Stimulated activated CD8-positive, alpha-beta memory T cell treated with anti-CD3 and anti-CD28 coated beads, Interleukin-2, amount 100 ng/mL, for 1 hour (primary cell): ENCODE measurements at places on chromosomes 3 and 15.

DNA sequence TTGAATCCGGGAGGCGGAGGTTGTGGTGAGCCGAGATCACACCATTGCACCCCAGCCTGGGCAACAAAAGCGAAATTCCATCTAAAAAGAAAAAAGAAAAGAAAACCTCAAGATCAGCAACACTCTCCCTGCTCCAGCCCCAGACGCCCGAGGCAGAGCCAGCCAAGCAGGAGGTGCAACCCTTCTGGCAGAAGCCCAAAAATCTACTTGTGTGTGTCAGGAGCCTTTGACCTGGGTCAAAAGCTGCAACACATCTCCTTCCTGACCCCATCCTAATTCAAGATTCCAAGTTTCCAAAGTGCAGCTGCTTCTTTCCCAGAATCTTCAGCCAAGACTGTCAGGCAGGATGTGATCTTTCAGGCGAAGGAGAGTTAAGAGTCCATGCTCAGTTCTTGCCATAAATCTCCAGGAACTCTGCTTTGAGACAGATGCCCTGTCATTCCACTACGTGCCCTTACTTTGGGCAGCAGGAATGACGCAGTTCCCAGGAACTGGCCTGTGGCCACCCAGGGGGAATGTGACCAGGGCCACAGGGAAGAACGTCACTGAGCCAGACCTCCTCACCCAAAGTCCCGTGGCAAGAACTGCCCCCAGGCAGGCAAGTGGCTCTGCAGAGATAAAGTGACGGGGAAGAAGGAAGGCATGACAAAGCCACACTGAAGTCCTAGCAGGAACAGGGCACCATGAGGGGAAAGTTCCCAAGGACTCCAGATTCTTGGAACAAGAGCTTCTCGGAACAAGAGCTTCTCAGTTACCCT is 39.4 kb downstream of the SH3BP5 start:
- no peak for DNase-seq

GRCh38 chr3:16249336-16249735 is 15.4 kb downstream of the DPH3 start:
- no peak for DNase-seq

DNA sequence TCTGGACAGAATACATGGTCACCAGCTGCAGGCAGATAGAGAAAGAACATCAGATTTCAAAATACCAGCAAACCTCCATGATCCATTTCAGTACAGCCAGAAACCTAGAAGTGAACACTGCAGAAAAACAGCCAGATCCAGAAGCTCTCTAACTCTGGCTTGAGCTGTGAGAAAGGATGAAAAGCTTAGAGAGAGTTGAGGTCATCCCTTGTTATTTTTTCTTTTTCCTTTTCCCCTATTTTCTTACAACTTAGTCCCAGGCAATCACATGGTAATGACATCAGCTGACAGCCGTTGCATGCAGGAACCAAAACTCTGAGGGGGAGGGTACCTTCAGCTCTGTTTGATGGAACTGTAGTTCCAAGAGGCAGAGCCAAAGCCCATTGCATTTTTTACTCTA is 113.2 kb downstream of the TCF12 start:
- DNase-seq = no peak

DNA sequence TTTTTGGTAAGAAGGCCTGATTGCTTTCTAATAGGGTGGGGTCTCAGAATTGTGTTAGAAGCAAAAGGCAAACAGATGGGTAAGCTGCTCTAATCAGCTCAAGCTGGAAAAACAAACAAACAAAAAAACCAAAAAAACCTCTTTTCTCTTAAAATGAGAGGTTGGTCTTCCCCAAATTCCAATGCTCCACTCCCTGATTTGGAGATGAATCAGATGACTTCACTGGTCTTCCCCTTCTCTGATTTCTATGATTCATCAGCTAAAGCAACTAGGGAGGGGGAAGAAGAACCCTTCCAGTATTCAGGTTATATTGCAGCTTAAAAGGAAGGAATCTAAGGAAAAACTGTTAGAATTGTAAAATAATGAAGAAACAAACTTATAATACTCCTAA is 9.6 kb upstream of the ANXA2 start:
- DNase-seq = no peak

- DNase-seq = no peak
These were observed 10.4 kb upstream of the SEMA4B start for GRCh38 chr15:90190606-90191343.

DNA sequence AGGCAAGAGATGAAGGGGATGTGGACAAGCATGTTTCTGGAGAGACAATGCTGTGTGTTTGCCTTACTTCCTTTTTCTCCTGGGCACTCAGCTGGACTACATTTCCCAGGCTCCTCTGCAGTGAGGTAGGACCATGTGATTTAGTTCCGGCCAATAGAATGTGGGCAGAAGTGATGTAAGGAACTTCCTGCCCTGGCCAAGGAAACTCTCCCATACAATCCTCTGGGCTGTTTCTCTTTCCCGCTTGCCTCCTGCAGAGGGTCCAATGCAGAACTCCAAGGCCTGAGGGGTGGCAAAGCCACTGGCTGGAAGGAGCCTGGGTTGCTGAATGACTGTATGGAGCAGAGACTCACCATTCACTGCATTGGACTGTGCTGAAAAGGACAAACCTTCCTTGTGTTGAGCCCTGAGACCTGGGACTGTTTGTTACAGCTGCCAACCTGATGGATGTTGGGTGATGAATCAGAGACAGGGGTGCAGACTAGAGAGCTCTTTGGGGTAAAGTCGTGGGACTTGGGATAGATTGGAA is 82.7 kb upstream of the SLC6A6 start:
- no peak for DNase-seq

DNA sequence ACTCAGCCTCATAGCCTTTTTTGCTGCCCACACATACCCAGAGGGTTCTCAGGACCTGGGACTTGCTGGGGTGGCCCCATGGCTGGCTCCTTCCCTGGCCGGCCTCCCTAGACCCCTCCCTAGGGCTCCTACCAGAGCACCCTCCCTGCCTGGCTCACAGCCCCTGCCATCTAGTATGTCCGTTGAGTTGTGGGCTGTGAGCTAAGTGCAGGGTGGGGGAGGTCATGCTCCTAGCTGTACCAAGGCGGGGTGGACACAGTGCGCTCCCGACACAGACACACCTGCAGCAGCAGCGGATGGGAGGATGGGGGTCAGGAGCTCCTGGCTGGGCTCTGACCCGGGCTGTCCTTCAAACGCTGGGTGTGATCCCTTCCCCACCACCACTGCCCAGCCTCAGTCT is 41.6 kb downstream of the HMCES start:
- no peak for DNase-seq

- no peak for DNase-seq
These were observed 40.8 kb upstream of the ACP3 start for GRCh38 chr3:132276228-132276906.

GRCh38 chr3:86740751-86741150 is 250.2 kb downstream of the VGLL3 start:
- no peak for DNase-seq

- DNase-seq = no peak
These were observed 553 bp upstream of the TNNC1 start for GRCh38 chr3:52454250-52454937.

DNA sequence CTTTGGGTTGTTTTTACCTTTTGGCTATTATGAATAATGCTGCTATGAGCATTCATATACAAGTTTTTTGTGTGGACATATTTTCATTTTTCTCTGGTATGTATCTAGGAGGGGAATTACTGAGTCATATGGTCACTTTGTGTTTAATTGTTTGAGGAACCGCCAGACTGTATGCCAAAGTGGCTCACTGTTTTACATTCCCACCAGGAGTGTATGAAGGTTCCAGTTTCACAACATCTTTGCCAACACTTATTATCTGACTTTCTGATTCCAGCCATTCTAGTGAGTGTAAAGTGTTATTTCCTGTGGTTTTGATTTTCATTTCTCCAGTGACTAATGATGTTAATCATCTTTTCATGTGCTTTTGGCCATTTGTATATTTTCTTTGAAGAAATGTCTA is 51.8 kb downstream of the CMTM7 start:
- no peak for DNase-seq

DNA sequence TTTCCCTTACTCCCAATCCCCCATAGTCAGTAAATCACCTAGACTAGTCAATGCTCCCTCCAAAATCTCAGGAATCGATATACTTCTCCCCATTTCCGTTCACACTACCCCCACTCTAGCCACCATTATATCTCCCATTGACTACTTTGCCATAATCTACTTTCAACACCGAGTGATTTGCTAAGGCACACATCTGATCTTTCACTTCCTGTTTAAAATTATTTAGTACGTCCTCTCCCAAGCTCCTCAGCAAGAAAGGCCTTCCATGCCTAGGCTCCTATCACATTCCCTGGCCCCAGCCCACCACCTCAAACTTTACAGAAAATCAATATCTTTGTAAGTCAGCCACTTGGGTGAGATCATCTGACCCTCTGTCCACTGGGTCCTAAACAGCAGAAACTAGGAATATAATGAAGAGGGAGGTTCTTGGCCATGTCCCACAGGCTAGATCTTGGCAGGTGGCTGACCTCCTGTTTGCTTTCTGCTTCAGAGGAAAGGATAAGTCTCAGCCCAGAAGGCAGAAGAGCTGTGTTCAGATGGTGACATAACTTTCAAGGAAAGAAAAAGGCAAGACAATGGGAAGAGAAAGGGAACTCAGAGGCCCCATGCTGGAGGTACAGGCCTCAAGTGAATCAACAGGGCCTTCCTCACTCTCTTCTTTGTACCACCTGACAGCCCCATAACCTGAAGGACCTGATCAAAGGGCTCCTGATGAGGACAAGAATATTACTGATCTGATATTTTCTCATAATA is 103.0 kb downstream of the RPL22L1 start:
- no peak for DNase-seq

GRCh38 chr3:105094588-105094987 is 272.1 kb upstream of the ALCAM start:
- no peak for DNase-seq

GRCh38 chr3:178397836-178398235 is 138.4 kb upstream of the KCNMB2 start:
- no peak for DNase-seq

GRCh38 chr3:42507252-42507651 is 4.8 kb downstream of the VIPR1 start:
- DNase-seq = no peak

DNA sequence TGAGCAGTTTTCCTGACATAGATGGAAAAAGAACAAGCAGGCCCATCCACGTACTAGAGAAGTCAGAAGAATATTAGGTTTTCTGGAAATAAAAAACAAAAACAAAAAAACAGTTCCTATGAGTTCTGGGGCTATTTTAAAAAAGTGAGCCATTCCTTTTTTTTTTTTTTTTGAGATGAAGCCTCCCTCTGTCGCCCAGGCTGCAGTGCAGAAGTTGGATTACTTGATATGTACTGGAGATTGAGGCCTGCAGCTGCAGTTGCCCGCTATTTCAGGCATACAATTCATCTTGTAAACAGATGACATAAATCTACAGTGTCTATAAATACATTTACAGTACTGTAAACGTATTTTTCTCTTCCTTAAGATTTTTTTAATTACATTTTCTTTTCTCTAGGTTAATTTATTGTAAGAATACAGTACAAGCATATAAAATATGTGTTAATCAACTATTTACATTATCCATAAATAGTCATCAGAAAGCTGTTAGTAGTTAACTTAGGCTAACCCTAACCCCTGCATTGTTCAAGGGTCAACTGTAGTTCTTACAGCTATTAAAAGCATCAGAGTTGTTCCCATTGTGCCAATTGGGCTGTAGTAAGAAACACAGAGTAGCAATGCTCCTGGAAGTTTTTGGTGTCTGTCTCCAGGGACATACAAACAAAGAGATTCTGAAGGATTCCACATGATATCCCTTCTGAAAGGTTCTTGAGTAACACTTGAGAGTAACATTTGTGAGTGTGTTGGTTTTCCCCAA is 11.2 kb upstream of the ACTL6A start:
- DNase-seq = no peak

GRCh38 chr3:174218016-174218415 is 641.1 kb upstream of the NAALADL2 start:
- no peak for DNase-seq

DNA sequence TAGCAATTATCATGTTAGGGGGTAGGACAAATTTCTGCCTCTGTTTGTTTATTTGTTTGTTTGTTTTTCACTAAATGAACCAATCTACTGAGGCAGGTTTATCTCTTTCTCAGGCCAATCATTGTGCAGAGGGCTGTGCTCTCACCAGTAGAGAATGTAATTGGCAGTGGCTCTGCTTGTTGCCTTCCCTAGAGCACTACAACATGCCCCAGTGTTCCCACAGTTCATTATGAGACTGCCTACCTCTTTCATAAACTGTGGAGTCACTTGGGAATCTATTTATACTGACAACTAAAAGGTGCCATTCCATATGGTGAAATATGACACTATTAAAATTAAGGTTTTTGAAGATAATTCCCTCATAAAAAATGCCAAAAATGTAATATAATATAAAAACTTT is 196.3 kb upstream of the ALCAM start:
- DNase-seq = no peak

DNA sequence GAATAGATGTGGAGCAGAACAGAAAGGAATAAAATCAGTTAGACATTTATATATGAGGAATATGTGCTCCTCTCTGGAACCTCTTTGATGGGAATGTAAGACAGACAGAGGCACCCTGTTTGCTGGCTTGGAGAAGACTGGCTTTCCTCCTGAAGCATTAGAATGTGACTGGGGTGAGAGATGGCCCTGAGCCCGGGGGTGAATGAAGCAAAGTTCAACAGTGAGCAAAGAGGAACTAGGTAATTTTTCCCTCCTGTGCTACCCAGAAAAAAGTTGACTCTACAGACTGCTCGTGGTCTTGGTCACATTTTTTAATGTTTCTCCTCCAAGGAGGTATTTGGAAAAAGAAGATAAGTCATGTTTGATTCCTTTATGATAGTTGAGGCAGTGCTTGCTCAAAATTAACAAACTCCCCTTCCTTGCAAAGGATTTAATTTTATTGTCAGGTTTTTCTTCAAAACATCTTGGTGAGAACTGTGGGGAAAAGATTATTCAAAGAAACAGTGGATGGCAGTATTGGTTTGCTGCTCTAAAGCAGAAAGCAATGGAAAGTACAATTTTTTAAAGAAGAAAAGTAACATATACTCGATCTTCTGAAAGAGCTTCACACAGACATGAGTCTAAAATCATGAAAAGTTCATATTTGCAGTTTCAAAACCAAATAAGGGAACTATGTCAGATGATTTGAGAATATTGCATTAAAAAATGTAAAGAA is 370.4 kb upstream of the CDIN1 start:
- DNase-seq = no peak

DNA sequence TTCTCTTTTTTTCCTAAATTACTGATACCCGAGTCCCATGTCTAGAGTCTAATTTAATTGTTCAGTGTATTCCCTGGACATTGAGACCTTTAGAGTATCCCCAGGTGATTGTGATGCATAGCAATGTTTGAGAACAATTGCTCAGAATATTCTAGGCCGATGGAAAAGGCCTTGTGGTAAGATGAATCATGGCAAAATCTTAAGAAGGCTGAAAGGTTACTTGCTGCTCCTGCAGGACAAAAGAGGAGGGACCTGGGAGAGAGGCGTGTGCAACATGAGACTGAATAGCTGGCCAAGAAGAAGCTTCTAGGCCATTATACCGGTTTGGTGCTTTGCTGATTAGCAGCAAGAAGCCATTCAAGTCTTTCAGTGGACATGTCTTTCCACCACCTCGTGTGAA is 256.6 kb downstream of the ROBO2 start:
- DNase-seq = no peak
